ENCODE measurements at places on chromosomes 2 and 18.

- DNase-seq, result no peak
Observed at GRCh38 chr2:74155830-74156229, 8.1 kb upstream of the BOLA3 start.

DNA sequence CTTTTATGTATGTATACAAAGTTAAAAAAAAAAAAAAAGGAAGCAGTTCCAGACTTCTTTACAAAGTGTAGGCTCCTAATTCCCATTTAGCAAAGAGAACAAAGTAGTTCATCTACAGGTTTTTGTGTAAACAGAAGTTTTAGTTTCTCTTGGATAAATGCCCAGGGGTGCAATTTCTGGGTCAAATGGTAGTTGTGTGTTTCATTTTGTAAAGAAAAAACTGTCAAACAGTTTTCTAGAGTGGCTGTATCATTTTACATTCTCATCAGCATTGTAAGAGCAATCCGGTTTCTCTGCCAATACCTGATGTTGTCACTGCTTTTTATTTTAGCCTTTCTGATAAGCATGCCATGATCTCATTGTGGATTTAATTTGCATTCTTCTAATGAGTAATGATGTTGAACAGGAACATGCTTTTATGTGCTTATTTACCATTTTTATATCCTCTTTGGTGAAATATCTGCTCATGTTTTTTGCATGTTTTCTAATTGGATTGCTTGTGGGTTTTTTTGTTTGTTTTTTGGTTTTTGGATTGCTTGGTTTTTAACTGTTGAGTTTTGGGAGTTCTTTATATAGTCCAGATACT lies 16.6 kb upstream of the PSME4 start:
- DNase-seq, result no peak

DNA sequence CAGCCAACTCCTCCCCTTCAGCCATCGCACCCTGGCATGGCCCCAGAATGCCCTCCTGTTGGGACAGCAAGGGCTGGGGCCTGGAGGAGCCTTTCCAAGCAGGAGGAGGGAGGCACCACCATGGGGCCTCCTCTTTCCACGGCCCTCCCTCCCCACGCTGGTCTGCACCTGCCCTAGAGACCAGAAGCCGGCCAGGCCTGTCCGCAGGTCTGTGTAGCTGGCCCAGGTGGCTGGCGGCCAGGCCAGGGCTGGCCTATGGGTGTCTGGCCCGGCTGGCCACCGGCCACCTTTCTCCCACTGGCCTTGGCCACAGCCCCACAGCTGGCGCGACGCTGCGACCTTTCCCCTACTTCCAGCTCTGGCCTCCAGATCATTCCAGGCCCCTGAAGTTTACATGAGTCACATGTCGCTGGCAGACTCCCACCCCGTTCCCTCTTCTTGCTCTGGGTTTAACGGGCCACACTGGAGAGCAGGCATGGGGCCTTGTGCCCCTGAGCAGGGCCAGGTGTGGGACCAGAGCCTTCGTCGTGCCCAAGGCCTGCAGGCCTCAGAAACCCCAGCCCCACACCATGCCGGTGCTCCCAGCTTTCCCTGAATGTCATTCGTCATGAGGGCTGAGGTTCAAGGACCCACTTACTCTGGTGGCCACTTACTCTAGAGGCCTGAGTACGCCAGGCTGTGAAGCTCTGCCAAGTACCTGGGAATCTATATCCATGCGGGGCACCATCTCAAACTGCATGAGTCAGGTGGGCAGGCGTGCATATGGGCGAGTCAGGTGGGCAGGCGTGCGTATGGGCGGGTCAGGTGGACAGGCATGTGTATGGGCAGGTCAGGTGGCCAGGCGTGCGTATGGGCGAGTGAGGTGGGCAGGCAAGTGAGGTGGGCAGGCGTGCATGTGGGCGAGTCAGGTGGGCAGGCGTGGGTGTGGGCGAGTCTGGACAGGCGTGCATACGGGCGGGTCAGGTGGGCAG lies 33.3 kb upstream of the KLF11 start:
- DNase-seq, result no peak

DNA sequence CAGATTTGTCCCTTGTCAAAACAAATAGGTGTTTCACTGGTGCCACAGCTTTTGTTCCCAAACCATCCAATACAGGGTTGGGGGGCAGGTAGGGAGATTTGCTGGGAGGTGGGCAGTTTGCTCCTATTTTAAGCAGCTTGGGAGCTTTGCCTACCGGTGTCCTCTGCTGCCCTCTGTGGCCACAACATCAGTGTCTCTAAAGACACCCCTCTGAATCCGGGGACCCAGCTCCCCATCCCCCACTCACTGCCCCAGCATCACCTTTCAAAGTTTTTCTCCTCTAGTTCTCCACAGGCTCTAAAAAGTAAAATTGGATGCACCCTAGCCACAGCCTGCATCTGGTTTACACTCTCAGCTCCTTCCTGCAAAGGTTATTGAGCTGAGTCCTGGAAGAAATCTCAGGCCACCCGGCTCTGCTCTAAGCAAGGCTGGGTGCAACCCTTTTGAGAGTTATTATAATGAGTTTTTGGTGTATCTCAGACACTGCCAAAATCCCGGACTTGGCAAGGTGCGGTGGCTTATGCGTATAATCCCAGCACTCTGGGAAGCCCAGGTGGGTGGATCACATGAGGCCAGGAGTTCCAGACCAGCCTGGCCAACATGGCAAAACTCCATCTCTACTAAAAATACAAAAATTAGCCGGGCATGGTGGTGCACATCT lies 2.9 kb upstream of the EPAS1 start:
- no peak for DNase-seq

DNA sequence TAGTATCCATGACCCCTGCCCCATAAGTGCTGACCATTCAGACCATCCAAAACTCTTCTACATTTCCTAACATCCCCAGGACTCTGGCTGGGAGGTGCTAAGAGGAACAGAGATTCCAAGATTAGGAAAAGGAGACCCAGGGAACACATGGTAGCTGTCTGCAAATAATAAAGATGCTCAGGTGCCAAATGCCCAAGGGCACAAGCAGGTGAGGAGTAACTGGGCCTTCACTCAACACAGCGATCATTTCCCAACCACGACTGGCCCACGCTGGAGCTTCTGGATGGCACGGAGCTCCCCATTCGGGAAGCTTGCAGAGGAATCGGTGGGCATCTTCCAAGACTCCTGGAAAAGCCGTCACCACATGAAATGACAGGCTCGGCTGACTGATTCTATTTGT lies 255.9 kb upstream of the SMIM21 start:
- DNase-seq, result no peak

DNA sequence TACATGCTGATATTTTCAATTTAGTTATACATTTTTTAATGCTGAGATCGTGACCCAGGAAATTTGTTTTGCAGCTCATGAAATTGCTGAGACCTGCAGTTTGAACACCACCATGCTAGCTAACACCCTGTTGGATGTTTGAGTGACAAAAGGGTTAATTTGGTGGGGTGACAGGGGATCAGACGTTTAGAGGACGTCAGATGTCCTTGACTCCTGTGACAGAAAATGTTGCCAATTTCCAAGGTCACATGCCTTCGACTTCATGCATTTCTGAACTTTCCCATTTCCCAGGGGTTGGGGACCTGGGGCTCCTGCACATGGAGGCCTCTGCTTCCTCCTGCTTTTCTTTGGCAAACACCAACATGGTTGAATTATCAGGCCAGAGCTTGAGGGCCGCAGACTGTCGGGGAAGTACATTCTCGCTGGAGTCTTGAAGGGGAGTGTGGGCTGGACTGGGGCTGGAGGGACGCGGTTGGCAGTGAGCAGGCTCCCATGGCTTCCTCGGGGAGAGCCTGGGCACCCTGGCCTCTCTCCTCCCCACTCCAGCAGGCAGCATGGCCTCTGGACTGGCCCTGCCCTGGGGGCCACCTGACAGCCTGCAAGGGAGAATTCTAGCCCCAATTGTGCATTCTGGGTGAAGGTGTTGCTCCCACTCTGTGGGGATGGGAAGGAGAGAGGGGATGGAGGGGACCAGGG lies 73.1 kb downstream of the CTIF start:
- no peak for DNase-seq

- DNase-seq, result no peak
Observed at GRCh38 chr2:155662224-155662623, 670.3 kb downstream of the NR4A2 start.

GRCh38 chr2:75099521-75099922 lies 99.8 kb downstream of the TACR1 start:
- no peak for DNase-seq

DNA sequence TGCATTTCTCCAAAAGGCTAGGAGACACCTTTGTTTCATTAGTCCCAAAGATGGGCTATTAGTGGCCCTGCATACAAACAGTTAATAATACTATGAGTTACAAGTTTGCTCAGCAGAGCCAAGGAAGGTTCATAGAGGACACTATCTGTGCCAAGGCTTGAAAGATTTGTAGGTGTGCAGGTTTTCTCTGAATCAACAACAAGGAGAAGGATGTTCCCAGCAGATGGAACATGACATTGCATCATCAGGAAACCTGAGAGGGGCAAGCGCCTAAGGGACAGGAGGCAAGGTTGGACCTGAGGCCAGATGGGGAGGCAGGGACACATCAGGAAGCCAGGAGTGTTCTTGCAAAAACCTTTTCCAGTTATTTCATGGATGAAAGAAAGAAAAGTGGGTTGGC lies 35.4 kb upstream of the STK17B start:
- DNase-seq, result no peak

GRCh38 chr18:57561728-57562423 lies 24.6 kb downstream of the FECH start:
- peak; percentile 34 for DNase-seq

DNA sequence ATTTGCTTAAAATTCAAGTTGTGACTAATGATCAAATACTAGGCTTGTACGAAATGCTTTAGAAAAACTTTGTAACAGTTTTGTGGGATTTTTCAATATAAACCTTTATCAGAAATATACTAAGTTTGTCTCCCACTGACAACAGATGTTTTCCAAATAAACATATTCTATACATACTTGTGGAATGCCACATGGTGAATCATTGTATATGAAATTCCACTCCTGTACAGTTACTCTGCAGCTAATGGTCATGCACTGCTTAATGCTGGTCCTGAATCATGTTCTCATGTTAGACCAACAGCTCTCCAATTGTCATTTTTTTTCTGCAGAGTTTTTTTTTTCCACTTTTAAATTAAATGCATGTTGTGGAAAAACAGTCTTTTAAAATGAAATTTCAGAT lies 90.1 kb downstream of the DPP4 start:
- DNase-seq, result no peak

- DNase-seq, result no peak
Observed at GRCh38 chr2:26245810-26246209, 1.1 kb downstream of the HADHB start.

GRCh38 chr2:29698216-29698615 lies 223.2 kb downstream of the ALK start:
- no peak for DNase-seq

DNA sequence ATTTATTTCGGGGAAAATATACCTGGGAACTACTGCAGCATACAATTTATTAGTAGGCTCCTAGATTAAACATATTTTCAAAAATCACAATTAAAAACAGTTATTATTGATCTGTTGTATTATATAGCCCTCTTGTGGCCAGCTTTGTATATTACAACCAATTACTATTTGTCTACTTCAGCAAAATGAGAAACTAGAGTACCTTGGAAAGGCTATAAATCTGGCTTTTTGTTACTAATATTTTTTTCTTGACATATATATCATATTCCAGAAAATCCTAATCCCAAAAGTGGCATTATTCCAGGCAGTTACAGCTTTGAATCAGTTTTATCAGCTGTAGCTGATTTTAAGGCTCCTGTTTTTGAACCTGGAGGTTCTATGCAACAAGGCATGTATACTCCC lies 101.2 kb downstream of the UBR3 start:
- DNase-seq, result no peak

DNA sequence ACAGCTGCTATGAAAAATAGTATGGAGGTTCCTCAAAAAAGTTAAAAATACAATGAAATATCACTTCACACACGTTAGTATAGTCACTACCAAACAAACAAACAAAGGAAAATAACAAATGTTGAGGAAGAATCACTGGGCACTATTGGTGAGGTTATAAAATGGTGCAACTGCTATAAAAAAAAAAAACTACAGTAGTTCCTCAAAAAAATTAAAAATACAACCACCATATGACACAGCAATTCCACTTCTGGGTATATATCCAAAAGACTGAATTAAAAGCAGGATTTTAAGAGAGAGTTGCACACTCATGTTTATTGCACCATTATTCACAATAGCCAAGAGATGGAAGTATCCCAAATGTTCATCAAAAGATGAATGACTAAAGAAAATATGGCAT lies 80.9 kb upstream of the POU3F3 start:
- DNase-seq, result no peak

- DNase-seq, result no peak
Observed at GRCh38 chr18:79713341-79713740, 33.7 kb downstream of the CTDP1 start.

- DNase-seq, result no peak
Observed at GRCh38 chr2:230697676-230698075, 15.0 kb upstream of the CAB39 start.

DNA sequence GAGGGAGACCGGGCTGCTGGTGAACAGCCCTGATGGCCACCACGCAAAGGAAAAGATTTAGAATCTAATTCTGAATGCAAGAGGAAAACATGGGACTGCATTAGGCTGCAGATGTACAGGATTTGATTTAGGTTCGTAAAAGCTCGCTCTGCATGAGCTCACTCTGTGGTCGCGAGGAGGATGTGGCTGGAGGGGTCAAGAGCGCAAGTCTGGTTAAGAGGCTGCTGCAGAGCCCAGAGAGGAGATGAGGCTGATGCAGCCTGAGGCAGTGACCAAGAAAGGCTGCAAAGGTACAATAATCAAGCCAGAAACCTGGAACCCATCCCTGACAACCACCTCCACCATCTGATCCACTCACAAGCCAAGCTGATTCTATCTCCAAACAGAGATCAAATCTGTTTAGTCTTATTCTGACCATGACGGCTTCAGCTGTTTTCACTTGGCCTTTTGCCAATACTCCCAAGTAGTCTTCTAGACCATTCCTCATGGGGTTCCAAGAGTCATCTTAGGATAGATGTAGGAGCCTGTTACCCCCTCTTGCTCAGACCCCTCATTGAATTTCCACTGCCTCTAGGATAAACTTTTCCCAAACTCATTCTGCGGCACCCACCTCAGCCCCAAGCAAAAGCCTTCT lies 58.9 kb upstream of the ARL4C start:
- no peak for DNase-seq

- no peak for DNase-seq
Observed at GRCh38 chr18:31398191-31398590, 21.6 kb downstream of the DSG4 start.

DNA sequence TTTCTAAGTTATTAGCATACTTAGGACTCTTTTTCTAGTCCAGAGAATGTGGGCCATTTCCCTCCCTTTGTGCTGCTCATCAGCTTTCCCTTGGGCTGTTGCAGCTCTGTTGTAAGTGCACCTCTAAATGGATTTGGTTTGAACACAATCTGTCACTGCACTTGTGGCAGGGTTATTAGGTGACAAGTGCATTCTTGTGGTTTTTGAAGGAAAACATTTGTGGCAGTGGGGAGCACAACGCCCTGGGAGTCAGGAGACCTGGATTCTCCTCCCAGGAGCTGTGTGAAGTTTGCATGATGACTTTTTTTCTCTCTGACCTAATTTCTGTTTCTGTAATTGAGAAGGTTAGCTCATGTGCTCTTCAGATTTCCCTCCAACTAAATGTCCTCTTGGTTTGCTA lies 630.9 kb upstream of the FAM98A start:
- no peak for DNase-seq

- peak; percentile 72 for DNase-seq
Observed at GRCh38 chr2:72147303-72147971, at the start of gene CYP26B1. CYP26B1 (minus strand) TSS chr2:72147862; CDS start chr2:72147834, 28 bp downstream.

GRCh38 chr2:150136893-150137292 lies 350.6 kb downstream of the RND3 start:
- no peak for DNase-seq
